ENCODE measurements at places on chromosomes 12 and 14.

- DNase-seq, result peak; percentile 50
Measured at GRCh38 chr14:24481622-24482324, 26.3 kb downstream of the CMA1 start.

DNA sequence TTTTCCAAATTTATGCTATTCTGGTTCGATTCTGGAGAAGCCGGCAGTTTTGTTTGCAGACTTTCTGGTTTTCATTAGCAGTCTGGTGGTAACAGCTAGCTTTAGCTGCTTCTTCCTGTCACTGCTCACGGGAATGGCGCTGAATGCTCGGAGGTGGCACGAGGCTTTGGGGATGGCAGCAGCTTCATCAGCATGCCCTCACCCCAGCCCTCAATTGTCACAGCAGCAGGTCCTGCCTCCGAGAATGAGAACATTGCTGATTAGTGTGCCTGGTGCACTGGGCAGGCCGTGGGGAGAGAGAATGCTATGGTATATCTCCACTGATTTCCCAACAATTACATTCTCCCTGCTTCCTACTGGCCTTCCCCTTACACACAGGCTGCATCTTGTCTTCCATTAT, 73.6 kb downstream of the SAMD4A start:
- no peak for DNase-seq

GRCh38 chr12:128088926-128089325, 178.0 kb upstream of the TMEM132C start:
- no peak for DNase-seq

- no peak for DNase-seq
Measured at GRCh38 chr12:14777271-14777670, 26.0 kb downstream of the WBP11 start.

GRCh38 chr14:34160619-34161018, 209.7 kb upstream of the EGLN3 start:
- DNase-seq, result no peak

- DNase-seq, result no peak
Measured at GRCh38 chr12:32450363-32450762, 51.0 kb downstream of the FGD4 start.

DNA sequence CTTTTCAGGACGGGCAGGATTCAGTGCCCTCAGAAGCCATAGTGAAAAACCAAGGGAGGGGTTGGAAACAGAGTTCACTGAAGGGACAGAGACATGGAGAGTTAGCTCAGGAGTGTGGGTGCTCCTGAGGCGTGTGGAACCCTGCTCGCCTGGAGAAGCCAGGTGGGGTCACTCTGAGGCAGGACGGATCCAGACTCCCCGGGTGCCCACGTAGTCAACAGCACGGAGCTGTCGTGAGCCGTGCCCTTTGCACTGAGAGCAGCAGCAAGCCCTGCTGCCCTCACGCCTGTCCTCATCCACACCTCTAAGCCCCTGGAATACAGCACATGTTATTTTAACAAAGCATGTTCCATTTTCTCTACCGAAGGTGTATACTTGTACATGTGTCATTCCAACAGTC, 114.7 kb downstream of the FBXL14 start:
- DNase-seq, result no peak

- DNase-seq, result peak; percentile 89
Measured at GRCh38 chr14:101707068-101707842, 54.3 kb upstream of the PPP2R5C start.

- DNase-seq, result no peak
Measured at GRCh38 chr14:68792678-68792978, 239 bp downstream of the ZFP36L1 start.

DNA sequence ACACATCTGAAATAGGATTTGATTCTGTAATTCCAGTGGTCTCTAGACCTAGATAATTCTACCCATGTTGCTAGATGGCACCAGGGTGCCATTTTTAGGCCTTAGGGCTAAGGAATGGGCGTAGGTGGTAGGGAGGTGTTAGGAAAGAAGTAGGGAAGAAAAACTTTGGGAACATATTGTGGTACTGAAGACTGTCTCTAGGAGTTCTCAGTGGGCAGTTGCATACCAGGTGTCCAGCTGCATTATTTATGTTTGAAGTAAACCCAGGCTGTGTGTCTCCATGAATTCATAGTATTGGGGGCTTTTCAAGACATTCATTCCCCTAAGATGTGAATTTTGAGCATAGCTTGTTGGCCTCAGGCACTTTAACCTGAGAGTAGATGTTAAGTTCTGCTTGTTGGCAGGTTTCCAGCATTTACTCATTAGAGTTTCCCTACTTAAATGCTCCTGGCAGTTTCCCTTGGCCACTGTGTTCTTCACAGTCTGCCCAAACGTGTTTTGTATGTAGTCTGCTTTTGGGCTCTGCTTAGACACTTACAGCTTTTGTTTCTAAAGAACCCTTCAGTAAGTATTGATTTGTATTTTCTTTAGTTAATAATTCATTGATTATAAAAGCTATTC, 31.5 kb upstream of the CCT2 start:
- DNase-seq, result peak; percentile 9
